ENCODE measurements at places on chromosomes 16 and 17. TPM values are rescaled to one million over a fixed set of nuclear protein-coding genes. Genes with fewer than 3 reads are reported as not detected.

CD300H gene
- not detected for total RNA-seq

TBC1D28 gene
- not detected for total RNA-seq

CCT6B gene
- 0.76 TPM for total RNA-seq

SPATA32 gene
- 0.32 TPM for total RNA-seq

HOXB5 gene
- not detected for total RNA-seq

TCAP gene
- total RNA-seq, result 2.5 TPM

RGS11 gene
- total RNA-seq, result 0.11 TPM

MYH8 gene
- total RNA-seq, result not detected

TBC1D26 gene
- not detected for total RNA-seq

CLDN6 gene
- total RNA-seq, result not detected

SOX9 gene
- not detected for total RNA-seq

SRP68 gene
- total RNA-seq, result 109 TPM

NCOR1 gene
- total RNA-seq, result 112 TPM

PYY gene
- total RNA-seq, result not detected

TMEM114 gene
- total RNA-seq, result not detected

NPIPB9 gene
- total RNA-seq, result 7.0 TPM

TMC7 gene
- total RNA-seq, result not detected

C1QL1 gene
- 0.34 TPM for total RNA-seq

TBKBP1 gene
- total RNA-seq, result 10.2 TPM
